ENCODE measurements at places on chromosomes 2 and 18.

GRCh38 chr2:85008252-85008651 is 37.3 kb downstream of the KCMF1 start:
- DNase-seq, result no peak

- no peak for DNase-seq
These were observed 5.4 kb downstream of the ARHGAP28 start for GRCh38 chr18:6734726-6735430.

DNA sequence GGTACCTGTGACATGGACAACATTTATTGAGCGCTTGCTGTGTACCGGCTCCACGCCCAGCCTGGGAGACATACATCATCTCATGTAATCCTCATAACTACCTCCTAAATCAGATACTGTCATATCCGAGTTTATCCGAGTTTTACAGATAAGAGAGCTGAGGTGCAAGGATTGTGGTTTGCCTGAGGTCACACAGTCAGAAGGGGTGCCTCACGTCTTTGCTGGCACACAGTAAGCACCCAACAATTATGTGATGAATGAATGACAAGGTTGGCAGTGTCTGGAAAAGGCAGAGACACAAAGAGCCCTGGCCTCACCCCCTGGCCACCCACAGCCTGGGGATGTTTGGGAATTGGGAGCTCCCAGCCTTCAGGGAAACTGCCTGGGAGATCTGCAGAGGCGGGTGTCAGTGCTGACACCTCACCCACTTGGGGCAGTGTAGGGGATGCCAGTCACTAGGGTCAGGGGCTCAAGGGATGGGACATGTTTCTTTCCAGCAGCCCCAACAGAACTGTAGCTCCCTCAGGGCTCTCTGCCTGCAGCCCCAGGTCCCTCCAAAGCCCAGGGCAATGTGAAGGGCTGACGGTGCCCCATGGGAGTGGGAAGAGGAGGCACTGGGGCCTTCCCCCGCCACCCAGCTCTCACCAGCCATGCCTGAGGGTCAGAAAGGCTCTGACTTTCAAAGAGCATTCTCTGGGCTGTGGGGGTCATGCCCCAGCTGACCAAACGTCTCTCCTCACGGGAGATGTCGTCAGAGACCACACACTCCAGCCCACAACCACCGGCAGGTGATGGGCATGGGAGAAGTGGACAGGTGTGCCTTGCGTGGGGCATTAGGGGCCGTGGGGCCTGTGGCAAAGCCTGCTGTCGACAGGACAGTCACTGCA is 157.5 kb downstream of the ZFP36L2 start:
- DNase-seq, result no peak

- no peak for DNase-seq
These were observed 176.5 kb upstream of the SPRED2 start for GRCh38 chr2:65608916-65609315.

GRCh38 chr2:10941383-10941782 is 29.6 kb downstream of the KCNF1 start:
- no peak for DNase-seq

DNA sequence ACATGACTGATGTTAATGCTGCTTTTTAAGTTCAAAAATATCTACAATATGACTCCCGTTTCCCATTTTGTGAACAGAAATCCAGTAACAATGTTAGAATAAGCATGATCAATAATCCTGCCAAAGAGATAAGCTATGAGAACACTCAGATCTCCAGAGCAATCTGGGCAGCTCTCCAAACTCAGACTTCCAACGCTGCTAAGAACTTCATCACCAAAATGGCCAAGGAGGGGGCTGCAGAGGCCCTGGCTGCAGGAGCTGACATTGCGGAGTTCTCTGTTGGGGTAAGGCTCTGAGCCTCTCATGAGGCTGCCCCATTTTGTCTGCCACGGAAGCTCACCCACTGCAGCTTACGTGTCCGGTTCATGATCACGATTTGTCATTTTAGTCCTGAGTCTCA is 68.4 kb downstream of the UGGT1 start:
- no peak for DNase-seq

All from KBM-7 (cell line).